ENCODE measurements at places on chromosomes 11 and 22.

DNA sequence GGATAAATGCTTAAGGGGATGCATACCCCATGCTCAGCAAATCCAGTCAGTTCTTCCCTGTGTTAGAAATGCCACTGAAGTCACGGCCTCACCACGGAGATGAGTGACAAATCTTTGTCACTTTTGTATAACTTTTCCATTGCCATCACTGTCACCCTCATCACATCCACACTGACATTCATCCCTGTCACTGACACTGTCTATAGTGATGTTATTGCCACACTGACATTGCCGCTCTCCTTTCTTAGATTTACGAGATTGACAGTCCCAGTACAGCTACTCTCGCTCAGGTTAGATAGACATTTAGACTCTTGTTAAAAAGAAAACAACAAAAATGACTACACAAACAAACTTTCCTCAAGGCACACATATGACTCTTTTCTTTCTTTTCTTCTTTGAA is 910.7 kb upstream of the CNTN5 start:
- DNase-seq: no peak

GRCh38 chr11:33703788-33704187 is 3.2 kb upstream of the C11orf91 start:
- DNase-seq: no peak

GRCh38 chr11:69941546-69942332 is 122.5 kb upstream of the FGF3 start:
- no peak for DNase-seq

DNA sequence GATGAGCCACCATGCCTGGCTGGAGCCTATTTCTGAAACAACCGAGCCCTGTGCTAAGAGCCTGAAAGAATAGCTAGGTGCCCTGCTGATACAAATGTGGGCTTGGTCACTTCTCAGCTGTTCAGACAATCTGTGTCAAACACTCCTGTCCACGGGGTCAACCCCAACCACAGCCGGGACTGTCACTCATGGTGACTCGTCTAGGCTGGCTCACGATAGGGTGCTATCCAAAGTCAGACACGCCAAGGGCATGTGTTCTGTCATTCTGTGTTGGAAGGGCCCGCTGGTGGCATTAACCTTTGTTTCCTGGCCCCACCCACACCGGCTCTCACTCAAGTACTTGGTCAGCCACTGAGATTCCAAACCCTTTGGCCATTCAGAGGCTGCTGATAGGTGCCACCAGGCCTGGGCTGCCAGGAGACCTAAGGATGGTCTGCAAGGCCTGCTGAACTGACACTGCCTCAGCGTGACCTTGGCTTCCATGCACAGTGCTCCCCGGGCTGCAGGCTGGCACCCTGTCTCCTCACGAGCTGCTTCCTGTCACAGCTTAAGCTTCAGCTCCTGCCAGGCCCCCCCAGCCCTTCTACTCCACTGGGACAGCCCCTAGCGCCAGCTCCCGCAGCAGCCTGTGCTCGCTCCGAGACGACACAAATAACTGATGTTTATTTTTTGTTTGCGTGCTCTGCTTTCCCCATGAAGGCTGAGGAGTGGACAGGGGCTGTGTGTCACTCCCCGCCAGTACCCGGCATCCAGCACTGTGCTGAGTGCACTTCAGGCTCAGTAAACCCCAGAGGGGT is 14.2 kb upstream of the CDC42BPG start:
- no peak for DNase-seq

DNA sequence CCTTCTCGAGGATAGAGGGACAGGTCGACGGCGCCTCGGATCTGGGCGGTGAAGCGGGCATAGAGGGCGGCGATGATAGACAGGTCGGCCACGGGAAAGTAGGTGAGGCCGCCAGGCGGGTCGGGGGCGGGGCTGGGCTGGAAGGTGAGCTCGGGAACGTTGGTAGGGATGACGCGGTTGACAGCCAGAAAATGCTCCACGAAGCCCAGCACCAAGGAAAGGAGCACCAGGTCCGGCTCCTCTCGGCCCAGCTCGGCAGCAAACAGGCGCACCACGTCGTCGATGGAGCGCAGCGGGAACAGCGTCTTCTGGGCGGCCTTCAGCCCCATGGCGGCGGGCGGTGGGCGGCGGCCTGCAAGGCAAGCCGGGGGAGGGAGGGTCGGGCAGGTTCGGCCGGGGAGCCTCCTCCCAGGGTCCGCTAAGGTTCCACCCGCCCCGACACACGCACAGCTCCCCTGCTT is 540 bp downstream of the MEN1 start:
- DNase-seq: no peak

DNA sequence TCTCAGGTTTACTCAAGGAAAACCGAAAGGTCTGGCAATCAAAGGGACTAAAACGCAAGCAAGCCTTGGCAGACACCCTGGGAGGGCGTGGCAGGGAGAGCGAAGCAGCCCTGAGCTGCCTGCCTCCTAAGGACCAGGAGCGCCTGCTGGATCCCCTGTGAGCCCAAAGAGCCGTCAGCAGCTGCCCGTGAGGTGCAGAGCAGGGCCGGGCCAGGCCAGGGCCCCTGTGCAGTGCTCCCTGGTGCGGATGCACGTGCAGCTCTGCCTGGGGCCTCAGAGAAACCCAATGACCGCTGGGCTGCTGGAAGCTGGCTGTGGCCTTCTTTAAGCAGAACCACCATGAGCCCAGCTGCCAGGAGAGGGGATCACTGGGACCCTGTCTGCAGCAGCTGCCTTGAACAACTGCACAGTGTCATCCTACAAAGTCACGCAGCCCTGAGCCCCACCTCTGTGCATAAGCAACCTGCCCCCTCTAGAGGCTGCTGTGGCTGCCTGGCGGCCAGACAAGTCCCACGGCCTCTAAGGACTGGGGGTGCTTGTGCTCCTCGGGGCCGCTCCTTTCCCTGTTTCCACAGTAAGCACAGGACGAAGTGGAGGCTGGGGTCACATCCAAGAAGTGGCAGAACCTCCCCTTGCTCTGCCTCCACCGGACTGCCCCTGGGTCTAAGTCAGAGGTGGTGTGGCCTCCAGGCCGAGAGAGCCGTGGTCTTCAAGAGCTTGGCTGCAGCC is 29.1 kb upstream of the COMT start:
- peak; percentile 14 for DNase-seq

GRCh38 chr22:48938741-48939140 is 888.9 kb downstream of the BRD1 start:
- DNase-seq: no peak

DNA sequence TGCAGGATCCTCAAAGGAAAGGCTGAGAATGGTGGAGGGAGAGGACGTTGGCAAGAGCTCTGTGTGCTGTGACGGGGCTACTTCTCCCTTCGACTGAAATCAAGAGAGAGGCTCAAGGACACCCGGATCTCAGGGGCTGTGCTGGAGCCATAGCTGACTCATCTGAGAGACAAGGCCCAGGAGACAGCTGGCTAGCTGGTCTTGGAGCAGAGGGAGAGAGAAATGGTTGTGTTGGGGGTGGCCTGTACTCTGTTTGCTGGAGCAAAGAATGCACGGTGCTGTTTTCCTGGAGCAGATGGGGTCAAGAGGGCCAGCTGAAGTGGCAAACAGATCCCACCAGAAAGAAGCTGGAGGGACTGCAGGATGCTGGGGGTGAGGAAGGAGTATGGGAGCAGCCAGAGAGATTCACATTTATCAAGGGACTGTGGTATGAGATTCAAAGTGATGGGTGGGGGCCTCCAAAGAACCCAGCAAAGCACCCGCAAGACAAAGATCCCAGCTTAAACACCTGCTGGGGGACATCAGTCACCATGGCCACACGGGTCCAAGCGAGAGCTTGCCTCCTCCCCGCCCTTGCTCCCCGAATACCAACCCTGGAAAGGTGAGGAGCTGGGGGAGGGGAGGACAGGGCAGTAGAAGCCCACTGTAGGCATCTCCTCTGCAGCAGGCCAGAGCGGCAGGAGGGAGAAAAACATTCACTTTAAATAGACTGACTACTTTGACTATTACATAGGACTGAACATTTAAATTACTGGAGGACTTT is 40.8 kb downstream of the MAP6 start:
- no peak for DNase-seq

GRCh38 chr11:95924414-95924760 is 480 bp upstream of the MTMR2 start:
- no peak for DNase-seq

- DNase-seq: peak; percentile 56
Measured at GRCh38 chr11:66100272-66101065, 30.4 kb downstream of the PACS1 start.

DNA sequence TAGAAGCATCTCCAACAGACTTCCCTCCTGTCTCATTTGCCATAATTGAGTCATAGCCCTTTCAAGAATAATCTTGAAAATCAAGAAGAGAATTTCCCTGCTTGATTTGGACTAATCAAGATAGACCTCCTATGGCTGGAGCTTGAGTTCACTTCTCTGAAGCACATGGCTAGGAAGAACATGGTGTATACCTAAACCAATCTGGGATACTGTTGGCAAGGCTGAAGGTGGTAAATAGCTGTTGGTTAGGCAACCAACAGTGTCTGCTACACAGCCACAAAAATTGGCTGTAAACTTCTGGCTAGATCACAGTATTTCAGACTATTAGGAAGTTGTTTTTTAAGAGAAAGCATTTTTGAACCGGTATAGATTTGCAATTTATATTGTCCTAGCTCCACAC is 4.9 kb downstream of the CRYAB start:
- DNase-seq: no peak

DNA sequence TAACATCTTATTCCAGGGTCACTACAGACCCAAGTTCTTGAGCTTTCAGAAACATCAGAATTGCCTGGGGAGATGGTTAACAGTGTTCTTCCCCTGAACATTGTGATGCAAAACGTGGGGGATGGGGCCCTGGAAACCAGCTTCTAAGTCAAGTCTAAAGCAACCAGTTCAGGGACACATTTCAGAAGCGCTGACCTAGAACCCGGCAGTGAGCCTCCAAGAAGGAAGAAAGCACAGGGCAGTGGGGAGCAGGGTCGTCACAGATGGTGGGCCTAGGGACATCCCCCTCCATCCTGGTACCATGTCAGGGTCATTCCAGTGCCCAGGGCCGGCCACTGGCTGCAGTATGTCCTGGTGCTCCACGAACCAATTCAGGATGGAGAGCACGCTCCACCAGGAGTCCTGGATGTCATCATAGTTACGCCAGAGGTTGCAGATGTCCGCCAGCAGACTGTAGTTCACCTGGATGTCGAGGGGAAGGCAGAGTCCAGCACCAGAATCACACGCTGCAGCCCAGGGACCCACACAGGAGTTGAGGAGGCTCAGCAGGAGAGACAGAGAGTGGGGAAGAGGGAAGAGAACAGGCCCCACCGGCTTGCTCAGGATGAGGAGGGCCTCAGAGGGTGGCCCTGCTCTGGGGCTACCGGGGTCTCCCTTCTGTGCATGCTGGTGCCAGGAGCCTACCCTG is 5.0 kb downstream of the NAGA start:
- DNase-seq: no peak

DNA sequence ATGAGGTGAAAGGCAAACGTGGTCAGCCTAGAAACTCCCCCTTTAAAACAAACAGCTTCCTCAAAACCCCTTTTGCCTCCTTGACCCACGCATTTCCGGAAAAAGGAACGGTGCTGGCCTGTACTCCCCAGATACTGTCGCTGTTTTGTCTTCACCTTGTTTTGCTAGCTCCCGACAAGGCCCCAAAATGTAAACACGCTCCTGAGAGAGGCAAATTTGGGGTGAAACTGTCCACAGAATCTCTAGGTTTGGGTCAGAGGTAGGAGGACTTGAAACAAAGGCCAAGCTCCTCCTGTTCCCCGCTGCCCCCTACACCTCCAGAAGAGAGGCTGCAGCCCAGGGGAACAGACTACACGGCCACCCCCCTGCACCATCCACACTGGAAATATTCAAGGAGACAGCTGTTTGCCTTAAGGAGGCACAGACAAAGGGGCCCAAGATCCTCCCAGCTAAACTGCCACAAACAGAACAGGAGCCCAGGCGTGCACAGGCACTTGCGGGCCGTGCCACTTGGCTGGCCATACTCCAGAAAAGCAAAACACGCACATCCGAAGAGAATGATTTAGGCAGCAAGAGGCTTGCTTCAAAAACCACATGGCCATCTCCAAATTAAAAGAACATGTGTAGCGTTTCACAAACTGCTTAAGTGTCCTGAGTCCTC is 160.5 kb upstream of the GRK3 start:
- DNase-seq: peak; percentile 34

GRCh38 chr11:86244063-86244521 is 461 bp upstream of the EED start:
- DNase-seq: no peak

DNA sequence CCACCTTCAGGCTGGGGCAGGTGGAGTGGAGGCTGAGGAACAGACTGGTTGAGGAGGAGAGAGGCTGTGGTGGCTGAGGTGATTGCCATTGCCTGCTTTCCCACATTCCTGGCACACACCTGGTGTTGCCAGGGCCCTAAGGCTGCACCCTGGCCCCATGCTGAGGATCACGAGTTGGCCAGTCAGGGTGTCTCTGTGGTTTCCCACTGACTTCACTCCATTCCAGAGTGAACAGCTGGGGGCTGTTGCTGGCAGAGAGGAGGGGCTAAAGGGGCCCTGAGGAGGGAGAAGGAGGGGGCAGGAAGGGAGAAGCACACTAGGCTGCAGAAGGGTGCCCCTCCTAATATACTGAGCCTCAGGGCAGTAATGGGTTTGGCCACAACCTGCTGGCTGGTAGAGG is 1.8 kb downstream of the TMEM86A start:
- DNase-seq: no peak

DNA sequence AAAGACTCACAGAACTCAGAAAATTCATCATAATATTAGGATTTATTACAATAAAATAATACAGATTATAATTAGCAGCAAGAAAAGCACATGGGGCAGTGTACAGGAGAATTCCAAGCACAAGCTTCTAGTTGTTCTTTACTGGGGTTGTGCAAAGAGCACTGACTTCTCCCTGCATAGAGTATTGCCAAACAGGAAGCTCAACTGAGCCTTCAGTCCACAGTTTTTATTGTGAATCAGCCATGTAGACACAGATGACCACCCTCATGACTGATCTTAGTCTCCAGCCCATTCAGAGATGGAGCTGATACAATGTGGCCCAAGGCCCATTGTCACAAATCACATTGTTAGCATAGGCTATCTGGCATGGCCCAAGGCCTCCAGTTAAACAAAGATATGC is 798.9 kb downstream of the KCNA4 start:
- DNase-seq: no peak

DNA sequence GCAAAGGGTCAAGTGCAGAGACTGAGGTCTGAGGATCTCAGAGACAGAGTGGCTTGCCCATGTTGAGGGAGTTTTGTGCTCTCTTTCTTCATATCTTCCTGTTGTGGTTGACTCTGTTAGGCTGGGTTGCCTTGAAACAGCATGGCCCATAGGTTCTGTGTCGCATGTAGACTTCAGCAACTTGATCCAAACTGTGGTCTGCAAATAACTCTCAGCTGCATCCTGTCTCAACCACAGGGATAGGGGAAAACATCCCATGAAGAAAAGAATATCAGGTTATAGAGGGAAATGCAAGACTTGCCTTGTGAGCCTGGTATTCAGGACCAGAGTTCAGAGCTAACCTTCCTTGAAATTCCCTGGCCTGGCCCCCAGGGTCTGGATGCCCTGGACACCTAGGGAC is 69.4 kb downstream of the FLI1 start:
- DNase-seq: no peak

DNA sequence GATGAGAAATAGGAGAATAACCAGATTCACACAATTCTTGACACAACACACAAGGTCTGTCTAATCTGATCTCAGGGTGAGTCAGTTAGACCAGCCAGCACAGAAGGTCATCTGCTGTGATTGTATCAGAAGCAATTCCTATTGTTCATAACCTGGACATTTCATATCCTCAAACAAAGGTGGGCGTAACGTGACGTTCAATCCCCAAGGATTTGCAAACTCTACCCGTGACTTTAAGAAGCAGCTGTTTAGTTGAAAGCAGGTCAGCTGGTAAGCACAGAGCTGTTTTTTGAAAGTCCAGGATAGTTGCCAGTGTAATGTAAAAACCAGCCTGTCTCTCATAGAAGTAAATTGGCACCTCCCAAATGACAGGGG is 385.1 kb downstream of the DCDC1 start:
- no peak for DNase-seq

GRCh38 chr11:128941573-128942271 is 949 bp downstream of the TP53AIP1 start:
- DNase-seq: no peak
